Activated T-helper 1 cell treated with anti-CD3 and anti-CD28 coated beads, Interleukin-2, amount 50 U/mL, for 16 hours (primary cell): ENCODE measurements at places on chromosomes 3 and 15.

DNA sequence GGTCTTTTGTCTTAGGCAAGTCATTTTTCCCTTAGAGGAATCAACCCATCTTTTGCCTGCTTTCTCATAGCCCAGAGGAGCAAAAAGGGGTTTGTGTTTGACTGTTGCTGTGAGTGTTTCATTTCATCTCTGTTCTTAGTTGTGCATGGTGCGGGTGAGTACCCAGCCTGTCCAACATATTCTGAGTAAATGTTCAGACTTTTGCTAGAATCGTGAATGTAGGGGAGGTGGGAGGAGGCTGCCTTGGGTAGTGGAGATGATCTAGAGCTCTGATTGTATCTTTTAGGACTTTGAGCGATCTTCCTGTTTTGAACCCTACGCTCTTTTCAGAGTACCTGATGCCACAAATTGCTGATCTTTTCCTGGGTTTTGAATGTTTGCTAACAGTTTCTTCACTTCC lies 123.1 kb downstream of the ZNF609 start:
- DNase-seq: no peak

DNA sequence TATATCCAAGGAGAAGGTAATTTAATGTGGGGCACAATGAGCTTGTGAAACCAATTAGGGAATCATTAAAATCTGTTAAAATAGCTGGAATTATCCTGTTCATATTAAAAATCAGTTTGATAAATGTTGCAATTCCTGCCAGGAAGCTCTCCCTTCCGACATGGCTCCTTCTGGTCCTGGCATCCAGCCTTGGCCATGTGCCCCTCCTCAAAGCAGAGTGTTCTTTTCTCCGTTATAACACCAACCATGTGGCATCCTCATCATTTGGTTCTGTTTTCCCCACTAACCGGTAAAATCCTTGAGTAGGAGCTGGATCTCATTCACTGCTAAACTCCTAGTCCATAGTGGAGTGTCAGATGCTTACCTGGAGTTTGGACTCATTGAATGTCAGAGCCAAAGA lies 127.2 kb downstream of the ARNT2 start:
- no peak for DNase-seq

DNA sequence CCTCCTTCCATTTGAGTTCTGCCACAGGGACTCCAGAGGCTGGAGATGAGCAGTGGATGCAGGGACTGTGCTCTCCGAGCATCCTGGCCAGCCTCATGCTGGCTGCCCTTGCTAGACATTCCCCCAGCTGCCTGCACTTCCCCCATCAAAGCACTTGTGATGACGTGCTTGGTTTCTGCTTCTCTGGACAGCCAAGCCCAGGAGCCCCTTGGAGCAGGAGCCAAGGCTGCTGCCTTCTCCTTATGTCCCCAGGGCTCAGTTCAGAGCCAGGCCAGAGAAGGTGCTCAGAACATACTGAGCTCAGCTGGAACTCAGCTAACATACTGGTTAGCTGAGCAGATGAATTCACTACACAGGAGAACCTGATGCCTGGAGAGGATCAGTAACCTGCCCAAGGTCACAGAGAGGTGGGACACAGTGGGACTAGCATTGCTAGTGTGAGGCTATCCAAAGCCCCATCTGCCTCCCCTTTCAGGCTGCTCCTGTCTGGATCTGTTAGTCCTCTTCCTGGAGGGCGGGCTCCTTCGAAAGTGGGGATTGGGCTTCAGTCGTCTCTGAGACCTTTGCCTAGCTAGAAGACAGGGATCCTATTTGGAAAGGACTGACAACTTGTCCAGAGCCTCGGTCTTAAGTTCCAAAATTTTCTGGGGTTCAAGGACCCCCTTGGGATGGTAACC lies 4.3 kb downstream of the PCBP4 start:
- no peak for DNase-seq

GRCh38 chr15:29623116-29623639 lies 199.1 kb downstream of the TJP1 start:
- DNase-seq: no peak

DNA sequence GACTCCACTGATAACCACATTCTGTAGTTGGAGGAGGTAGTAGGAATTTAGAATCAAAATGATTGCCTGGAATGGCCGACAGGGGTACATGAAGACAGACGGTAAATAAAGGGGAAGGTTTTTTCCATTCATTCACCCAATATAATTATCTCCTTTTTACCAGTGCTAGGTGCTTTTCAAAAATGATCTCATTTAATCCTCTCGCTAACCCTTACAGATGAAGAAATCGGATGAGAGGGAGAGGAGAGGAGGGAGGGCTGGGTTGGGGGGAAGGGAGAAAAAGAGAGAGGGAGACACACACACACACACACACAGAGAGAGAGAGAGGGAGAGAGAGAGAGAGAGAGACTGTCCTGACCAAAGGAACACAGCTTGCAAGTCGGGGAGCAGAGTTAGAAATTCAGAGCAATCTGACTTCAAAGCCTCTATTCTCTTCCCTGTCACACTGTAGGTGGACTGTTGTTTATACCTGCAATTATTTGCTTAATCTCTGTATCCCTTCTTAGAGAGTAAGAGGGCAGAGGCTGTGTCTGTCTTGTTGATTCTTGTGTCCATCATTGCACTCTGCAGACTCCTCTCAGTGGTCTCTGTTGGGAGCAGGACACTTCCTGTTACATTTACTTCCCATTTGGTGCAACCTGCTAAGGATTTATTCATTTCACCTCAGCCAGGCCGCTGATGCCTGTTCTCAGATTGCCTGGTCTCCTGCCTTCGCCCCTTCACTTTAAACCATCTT lies 18.7 kb upstream of the PAQR9 start:
- no peak for DNase-seq

DNA sequence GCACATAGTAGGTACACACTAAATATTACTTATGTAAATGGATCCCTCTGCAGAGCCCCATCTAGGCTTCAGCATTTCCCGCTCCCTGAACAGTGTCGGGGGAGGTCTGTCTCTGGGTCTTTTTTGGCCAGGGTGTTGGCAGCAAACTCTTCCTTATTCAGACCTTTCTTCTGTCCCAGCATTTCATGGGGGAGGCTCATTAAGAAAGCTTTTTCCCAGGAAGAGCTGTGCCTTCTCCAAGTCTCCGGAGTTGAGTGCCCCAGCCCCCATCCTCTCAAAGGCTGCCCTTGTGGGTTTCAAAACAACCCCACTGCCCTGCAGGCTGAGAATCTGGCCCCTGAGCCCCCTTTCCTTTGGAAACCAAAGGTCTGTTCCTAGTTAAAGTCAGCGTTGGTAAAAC lies 25.1 kb downstream of the SLC6A11 start:
- no peak for DNase-seq
